ENCODE measurements at places on chromosomes 11 and 22.

- no peak for DNase-seq
Measured at GRCh38 chr11:122331079-122331478, 215.1 kb upstream of the BLID start.

DNA sequence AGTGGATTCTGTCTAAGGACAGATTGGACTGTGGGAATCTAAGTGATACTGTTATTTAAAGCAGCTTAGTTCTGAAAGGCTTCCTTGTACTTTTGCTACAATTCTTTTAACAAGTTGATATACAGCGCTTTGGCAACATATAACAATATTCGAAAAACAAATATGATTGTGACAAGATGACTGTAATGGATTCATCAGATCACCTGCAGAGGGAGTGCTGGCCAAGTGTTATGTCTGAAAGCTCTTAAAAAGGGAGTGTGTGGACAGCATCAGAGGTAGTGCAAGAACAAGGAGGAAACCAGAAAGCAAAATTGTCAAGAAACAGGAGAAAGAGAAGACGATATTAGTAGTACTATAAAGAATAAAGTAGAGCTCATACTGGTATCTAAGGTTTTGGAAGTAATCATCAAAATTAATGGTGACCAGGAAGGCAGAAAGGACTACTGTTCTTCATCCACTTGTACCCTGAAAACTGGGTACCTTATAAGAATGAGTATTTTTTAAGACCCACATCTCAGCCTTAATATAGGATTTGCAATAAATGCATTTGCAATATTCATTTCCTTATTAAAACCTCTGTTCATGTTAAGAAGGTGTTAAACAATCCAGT lies 1112.0 kb upstream of the CCDC90B start:
- DNase-seq: no peak

- no peak for DNase-seq
Measured at GRCh38 chr11:65918211-65919140, at the start of gene C11orf68. Gene C11orf68, minus strand, starts transcription at chr11:65919062. Its CDS starts 31 bp downstream, at chr11:65919031.

GRCh38 chr11:46511342-46511741 lies 82.5 kb downstream of the AMBRA1 start:
- DNase-seq: no peak

DNA sequence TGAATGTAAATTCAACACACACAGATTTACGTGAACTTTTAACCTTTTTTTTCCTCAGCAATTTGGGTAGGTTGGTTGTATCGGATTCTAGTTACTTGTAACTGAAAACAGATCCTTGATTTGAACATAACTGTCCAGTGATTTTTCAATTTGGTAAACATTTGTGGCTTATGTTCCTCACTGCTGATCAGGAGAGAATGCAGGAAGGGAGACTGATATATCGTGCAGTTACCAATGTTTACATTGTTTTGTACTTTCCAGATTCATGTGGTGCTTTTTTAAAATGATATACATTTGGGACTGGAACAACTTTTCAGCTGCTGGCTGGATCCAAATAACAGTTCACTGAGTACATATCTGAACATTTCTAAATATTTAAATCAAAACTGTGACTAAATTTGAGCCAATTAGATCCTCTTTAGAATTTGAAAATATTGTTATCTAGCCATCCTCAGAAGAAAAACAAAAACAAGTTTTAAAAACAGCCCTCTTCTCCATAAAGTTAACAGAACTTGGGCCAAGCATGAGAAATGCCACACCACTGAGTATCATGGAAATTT lies 84.3 kb upstream of the MTMR2 start:
- no peak for DNase-seq

- DNase-seq: no peak
Measured at GRCh38 chr11:9004183-9004926, 554 bp upstream of the NRIP3 start.

DNA sequence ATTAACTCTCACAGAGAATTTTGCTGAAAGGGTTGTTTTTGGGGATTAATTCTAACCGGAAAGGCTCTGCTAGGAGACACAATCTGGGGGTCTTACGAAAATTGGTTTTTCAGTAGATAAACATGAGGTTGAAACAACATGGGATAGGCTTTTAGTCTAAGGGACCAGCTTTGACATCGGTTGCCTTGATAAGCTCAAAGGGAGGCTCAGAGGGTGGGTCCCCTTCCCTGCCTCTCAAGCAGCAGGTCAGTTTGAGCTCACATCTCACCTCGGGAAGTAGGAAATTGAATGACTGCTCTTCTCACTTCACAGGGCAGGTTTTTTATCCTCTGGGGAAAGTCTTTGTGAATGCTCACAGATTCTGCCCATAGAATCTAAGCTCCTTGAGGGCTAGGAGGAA lies 70.2 kb upstream of the KIRREL3 start:
- no peak for DNase-seq

- no peak for DNase-seq
Measured at GRCh38 chr11:12321217-12321937, 56.0 kb upstream of the PARVA start.

DNA sequence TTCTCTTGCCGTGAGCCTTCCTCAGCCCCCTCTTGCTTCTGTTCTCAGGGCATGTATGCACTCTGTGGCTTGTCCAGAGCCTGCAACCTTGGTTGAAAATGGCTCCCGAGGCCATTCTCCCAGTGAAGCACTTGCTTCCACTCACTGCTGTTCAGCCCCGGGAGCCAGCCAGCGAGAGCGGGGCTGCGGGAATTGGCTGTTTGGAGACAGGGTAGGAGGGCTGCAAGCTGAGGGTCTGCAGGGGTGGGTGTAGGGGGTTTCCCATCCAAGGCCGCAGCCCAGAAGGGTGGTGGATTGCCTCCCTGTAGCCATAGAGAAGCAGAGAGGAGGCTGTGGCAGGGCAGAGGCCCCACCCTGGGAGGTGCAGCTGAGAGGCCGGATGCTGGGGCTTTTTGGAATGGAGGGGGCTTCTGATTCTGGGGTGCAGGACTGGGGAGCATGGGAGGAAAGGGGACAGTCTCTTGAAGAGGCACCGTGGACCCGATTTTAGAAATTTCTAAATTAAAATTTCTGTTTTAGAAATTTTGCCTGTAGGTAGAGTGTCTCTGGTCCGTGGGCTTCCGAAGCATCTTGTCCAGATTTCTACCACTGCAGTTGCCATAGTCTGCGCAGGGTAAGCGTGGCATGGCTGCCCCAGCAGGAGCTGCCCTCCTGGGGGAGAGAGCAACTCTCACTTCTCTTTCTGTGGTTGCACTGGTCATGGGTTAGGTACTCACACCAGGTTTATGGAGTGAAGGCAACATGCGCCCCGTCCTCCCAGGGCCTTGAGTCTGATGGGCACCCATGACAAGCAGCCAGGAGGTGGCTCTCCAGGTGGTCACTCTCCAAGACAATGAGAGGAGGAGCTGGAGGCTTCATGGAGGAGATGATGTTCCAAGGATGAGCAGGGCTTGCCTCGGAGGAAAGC lies 100.2 kb downstream of the TBC1D22A start:
- DNase-seq: no peak

GRCh38 chr22:16807109-16807508 lies 18.1 kb downstream of the XKR3 start:
- DNase-seq: no peak

DNA sequence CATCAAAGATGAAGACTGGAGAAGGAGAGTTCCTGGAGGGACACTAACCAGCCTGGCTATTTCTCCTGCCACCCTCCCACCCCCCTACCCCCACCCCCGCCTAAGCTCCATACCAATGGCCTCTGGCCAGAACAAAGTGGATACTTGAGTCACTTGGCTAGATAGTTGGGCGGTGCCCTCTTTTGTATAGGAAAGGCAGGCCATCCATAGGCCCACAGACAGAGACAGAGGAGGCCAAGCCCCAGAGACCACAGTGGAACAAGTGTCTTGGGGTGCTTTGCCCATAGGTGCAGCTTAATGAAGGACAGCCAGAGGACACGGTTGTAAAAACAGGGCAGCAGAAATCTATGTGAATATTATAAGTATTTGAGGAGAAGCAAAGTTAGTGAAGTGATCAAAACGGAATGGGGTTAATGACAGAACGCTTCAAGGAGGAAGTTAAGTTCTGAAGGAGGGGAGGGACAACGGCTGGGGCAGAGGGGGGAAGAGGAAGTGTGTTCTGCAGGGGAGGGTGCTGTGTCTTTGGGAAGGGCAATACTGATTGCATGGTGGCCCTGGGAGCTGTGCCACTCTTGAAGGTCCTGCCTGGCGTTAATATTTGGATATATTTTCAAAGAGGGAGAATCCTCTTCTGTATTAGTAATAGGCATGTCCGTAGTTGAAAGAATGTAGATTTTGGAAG lies 32.7 kb downstream of the FLI1 start:
- no peak for DNase-seq

- DNase-seq: no peak
Measured at GRCh38 chr22:47195156-47195483, 432.7 kb downstream of the TBC1D22A start.

- no peak for DNase-seq
Measured at GRCh38 chr11:117970400-117971024, 15.7 kb upstream of the IL10RA start.

DNA sequence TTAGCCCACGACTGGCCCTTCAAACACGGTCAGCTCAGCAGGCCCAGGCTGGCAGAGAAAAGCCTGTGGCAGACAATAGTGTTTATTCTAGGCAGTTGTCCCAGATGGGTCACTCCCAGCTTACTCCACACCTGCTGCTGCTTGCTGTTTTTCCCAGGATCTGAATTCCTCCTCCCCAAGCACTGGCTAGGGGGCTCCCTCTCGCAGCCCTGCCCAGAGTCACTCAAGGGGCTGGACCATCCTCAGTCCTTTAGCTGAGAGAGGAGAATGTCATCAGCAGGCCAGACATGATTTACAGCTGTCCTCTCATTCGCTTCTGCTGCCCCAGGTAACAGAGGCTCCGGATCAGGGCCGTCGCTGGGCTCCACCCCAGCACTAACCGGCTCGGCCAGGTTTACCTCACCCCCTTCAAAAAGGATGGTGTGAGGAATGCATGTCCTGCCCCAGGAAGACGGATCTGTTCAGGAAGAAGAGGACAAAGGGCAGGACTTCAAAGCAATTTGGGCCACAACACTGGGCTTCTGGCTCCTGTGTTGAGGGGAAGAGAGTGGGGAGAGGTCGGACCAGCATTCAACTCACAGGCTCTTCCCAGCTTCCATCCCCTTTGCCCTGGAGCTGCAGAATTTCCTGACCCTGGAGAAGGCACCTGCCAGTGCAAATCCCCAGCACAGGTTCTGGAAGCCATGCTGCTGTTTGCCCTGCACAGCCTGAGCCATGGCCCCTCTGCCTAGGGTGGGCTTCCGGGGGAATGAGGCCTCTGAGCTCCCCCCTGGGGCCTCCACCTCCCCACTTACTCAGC lies 59.7 kb upstream of the BARX2 start:
- no peak for DNase-seq

DNA sequence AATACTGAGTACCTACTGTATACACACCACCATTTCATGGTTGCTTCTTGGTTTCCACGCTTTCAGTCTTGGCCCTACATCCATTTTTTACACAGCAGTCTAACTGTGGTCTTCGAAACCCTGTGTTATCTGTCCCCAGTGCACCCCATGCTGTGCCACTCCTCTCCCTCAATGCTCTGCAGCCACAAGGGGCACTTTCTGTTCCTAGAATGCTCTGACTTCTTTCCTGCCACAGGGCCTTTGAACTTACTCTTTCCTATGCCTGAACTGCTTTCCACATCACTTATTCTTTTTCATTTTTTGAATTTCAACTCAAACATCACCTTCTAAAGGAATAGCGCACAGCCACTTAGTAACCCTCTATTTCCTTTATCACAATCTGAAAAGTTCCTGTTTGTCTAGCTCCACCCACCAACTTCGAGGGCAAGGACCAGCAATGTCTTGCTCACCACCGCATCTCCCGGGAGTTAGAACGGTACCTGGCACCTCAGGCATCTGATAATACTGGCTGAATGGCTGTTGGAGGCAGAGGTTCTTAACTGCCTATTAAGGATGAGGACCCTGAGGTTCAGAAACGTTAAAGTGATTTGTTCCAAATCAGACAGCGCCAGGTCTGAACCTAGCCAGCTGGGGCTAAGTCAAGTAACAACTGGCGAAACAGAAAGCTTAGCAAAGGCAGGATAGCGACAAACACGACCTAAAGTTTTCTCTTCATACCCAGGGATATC lies 568 bp downstream of the ALG8 start:
- DNase-seq: no peak

GRCh38 chr11:96242191-96242847 lies 100.7 kb downstream of the MAML2 start:
- DNase-seq: no peak

GRCh38 chr22:38754751-38755154 lies 1.0 kb downstream of the SUN2 start:
- DNase-seq: no peak

- no peak for DNase-seq
Measured at GRCh38 chr11:107301878-107302277, 155.7 kb downstream of the CWF19L2 start.

DNA sequence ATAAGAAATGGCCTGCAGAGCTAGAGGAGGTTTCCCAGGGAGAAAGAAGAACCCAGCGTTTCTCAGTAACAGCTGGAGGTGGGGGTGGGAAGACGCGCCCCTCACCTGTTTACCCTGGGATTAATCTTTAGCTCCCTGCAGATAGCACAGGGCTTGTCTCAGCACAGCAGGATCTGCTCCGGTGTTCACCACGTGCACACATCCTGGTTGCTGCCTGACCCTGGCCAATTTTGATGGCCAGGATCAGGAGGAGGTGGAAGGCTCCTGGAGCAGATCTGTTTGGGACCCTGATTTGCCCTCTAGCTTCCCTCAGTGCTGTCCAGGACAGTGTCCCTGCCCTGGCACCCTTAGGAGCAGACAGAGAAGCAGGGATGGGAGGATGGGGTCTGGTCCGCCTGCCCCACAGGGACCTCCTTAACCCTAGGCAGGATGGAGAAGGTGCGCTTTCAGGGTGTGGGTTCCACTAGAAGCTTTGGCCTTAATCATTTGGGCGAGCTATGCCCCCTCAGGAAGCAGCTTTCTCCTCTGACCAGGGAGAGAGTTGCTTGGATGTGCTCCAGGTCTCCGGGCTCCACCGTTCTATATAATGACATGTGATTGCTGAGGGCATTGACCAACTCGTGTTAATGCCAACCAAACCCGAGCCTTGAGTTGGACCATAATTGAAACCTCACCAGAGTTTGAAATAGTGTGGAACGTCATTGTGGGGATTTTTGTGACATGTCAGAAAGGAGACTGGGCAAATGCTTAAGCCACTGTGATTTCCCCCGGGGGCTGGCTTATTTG lies 19.3 kb downstream of the UPB1 start:
- DNase-seq: no peak

DNA sequence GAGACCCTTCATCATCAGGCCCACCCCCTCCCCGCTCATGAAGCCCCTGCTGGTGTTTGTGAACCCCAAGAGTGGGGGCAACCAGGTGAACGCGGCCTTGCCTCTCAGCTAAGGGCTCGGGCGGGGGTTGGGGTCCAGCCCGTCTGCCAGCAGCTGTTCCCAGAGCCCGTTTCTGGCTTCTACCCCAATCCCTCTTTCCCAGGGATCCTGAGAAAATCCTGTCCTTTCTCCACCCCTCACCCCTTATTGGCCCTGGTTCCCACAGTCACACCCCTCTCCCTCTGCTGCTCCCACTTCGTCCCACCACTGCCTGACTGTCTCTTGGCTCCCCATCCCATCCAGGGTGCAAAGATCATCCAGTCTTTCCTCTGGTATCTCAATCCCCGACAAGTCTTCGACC lies 9.4 kb upstream of the MDK start:
- DNase-seq: no peak
